Activated T-cell treated with anti-CD3 and anti-CD28 coated beads, Interleukin-2, amount 50 U/mL, for 72 hours (primary cell): ENCODE measurements at places on chromosomes 6 and 20.

- H3K27ac ChIP-seq = no peak overlapping the region
- DNase-seq = no peak
- peaks cover 23% of the 10 kb centered on the region for H3K36me3 ChIP-seq
- H3K27me3 ChIP-seq = no peaks in the 10 kb centered on the region
- H3K4me1 ChIP-seq = no peaks in the 10 kb centered on the region
- no peak overlapping the region for H3K4me3 ChIP-seq
Measured at GRCh38 chr6:2296781-2297180, 51.4 kb upstream of the GMDS start.

DNA sequence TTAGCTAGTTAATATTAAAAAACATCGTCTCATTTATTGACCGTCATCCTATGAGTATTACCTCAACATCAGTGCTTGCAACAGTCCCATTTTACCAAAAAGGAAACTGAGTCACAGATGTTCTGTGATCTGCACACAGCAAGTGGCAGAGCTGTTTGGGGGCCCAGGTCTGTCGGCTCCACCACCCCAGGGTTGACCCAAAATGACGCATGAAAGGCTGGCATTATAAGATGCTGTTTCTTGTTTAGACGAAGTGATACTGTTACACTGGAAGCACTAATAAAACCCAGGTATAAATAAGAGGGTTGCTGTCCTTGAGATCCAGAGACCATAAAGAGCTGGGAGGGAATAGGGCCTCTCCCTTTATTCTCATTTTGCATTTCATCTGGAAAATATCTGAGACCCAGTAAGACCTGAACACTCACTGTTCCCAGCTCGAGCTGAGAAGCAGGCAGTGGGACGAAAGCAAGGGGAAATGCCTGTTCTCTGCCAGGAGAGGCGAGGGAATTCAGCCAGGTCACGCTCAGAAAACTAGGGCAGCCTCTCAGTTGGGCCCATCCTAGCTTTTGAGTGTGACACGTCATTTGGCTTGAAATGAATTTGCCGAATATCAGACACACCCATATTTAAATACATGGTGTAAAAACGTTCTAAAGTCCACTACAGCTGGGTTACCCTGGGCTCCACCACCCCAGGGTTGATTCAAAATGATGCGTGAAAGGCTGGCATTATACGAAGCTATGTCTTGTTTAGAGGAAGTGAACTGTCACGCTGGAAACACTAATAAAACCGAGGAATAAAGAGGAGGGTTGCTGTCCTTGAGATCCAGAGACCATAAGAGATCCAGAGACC, 1.4 kb upstream of the MICAL1 start:
- H3K4me1 ChIP-seq = peaks cover 60% of the 10 kb centered on the region
- DNase-seq = no peak
- H3K27ac ChIP-seq = no peak overlapping the region
- H3K27me3 ChIP-seq = no peaks in the 10 kb centered on the region
- H3K4me3 ChIP-seq = peak overlapping the region; percentile 31
- peaks cover 3% of the 10 kb centered on the region for H3K36me3 ChIP-seq

DNA sequence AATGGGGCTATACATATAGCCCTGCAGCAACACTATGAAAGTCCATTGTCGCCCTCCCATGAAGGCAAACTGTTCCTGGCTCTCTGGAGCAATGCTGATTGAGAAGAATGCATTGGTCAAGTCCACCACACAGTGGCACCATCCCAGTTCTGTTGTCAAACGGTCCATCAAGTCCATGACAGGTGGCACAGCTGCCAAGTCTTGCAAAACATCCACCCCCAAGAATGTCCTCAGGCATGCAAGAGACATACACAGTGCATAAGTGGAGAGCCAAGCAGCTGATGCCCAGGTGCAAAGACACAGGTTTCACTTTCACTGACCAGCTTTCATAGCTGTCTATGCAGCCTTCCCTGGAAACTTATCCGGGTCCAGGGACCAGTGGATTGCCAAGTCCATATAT, 17.5 kb downstream of the ZNF391 start:
- H3K27me3 ChIP-seq = no peaks in the 10 kb centered on the region
- peaks cover 16% of the 10 kb centered on the region for H3K36me3 ChIP-seq
- no peaks in the 10 kb centered on the region for H3K4me1 ChIP-seq
- no peak overlapping the region for H3K4me3 ChIP-seq
- H3K27ac ChIP-seq = no peak overlapping the region

DNA sequence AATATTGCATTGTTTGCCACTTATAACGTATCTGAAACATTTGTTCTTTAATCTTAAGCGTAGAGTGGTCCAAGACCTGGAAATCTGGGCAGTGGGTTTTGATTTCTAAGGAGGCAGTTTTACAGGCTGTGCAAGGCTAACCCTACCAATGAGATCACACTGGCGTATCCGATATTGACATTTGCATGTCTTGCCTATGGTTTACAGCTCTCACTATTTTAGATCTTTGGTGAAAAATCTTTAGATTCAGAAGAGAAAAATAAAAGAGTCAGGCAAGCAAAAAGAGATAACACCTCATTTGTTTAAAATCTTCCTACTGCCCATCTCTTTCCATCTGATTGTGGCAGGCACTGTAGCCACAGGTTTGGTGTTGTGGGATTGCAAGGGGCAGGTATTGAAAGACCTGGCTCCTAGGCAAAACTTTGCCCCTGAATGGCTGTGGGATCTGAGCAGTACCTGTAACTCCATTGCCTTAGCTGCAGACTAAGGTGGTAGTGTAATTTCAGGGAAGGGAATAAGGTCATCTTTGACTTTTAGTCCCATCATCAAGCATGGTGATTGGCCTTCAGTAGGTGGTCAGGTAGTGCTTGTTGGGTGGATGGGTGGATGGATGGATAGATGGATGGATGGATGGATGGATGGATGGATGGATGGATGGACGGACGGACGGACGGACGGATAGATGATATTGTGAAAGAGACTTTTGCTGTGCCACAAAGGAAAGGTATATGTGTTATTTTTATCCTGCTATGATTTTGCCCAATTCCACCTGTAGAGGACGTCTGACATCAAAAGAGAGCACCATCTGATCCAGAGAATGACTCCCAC, 1.9 kb downstream of the TNFAIP3 start:
- H3K4me3 ChIP-seq = peak overlapping the region; percentile 93
- peaks cover 29% of the 10 kb centered on the region for H3K4me1 ChIP-seq
- no peak for DNase-seq
- H3K27ac ChIP-seq = peak overlapping the region; percentile 98
- peaks cover 52% of the 10 kb centered on the region for H3K36me3 ChIP-seq
- no peaks in the 10 kb centered on the region for H3K27me3 ChIP-seq

DNA sequence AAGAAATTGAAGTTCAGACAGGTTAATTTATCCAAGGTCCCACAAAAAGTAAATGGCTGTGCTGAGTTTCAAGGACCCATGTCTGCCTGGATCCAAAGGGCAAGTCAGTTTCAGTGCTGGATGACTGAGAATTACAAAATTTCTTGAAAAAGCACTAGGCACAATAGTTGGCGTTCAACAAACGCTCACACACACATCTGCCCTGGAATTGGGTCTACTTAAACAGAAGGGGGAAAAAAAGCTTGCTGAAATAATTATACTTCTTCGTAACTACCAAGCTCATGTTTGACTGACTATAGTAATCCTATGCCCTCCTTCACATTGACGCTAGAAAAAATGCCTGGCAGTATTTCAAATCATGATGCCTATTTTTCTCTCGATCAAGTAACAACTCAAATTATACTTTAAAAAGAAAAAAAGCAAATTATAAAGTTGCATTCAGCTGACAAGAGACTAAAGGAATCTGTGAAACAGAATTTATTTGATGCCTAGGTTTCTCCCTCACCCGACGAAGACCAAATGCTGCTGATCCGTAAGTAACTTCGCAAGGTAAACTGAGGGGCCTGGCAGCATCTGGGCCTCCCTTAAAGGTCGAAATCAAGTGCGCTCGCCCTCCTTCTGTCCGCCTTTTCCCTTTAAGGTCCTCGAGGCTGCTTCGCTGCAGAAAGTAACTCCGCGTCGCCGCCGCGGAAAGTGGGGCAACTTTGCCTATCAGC, 650 bp upstream of the CD2AP start:
- H3K27ac ChIP-seq = peak overlapping the region; percentile 55
- peak overlapping the region; percentile 100 for H3K4me3 ChIP-seq
- no peaks in the 10 kb centered on the region for H3K27me3 ChIP-seq
- peaks cover 7% of the 10 kb centered on the region for H3K36me3 ChIP-seq
- H3K4me1 ChIP-seq = peaks cover 43% of the 10 kb centered on the region

DNA sequence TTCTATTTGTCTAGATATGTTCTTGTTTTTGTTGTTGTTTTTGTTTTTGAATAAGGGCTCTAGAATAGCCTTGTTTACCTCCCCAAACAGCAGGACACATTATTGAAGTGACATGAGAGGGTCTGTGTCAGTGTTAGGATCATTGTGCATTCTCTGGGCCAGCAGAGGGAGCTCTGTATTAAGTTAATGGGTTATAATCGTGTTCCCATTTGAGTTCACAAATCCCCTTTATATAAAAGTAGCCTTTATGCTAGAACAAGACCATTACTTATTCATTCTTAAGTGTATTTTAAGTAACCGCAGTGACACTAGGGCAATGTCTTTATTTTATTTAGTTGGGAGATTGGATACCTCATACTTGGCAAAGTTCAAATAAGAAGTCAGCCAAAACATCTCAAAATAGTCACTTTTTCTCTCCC, 44.8 kb downstream of the STK4 start:
- H3K4me1 ChIP-seq = peaks cover 63% of the 10 kb centered on the region
- no peak overlapping the region for H3K4me3 ChIP-seq
- peaks cover 12% of the 10 kb centered on the region for H3K36me3 ChIP-seq
- peak; percentile 46 for DNase-seq
